ENCODE measurements at places on chromosomes 5 and 9. TPM values are rescaled to one million over a fixed set of nuclear protein-coding genes. Genes with fewer than 3 reads are reported as not detected.

Gene PAEP
- polyA plus RNA-seq = not detected

Gene IL9
- polyA plus RNA-seq = not detected

Gene PRDM12
- not detected for polyA plus RNA-seq

Gene FRMD3
- polyA plus RNA-seq = 15.4 TPM

Gene FOXD4L5
- polyA plus RNA-seq = 1.1 TPM

Gene NUDCD2
- polyA plus RNA-seq = 37.5 TPM

Gene PDLIM4
- polyA plus RNA-seq = 51.7 TPM

Gene SLC45A2
- polyA plus RNA-seq = 0.65 TPM

Gene AJM1
- polyA plus RNA-seq = 2.8 TPM

Gene BARX1
- not detected for polyA plus RNA-seq

Gene PRDM9
- polyA plus RNA-seq = not detected

Gene PCDHB11
- 4.4 TPM for polyA plus RNA-seq

Gene MVB12B
- polyA plus RNA-seq = 21.2 TPM

Gene FOXD4L4
- polyA plus RNA-seq = not detected

Gene SPINK7
- polyA plus RNA-seq = 0.61 TPM

Gene ALDOB
- polyA plus RNA-seq = 0.35 TPM

Gene CDH12
- polyA plus RNA-seq = 0.40 TPM

Gene PCDHB1
- 0.14 TPM for polyA plus RNA-seq

Gene NUDT12
- polyA plus RNA-seq = 15.1 TPM

Gene CEL
- 2.6 TPM for polyA plus RNA-seq

Gene CCDC183
- polyA plus RNA-seq = 3.0 TPM

Gene SPATA31E1
- not detected for polyA plus RNA-seq

Gene PTPRD
- 88.9 TPM for polyA plus RNA-seq

DNA sequence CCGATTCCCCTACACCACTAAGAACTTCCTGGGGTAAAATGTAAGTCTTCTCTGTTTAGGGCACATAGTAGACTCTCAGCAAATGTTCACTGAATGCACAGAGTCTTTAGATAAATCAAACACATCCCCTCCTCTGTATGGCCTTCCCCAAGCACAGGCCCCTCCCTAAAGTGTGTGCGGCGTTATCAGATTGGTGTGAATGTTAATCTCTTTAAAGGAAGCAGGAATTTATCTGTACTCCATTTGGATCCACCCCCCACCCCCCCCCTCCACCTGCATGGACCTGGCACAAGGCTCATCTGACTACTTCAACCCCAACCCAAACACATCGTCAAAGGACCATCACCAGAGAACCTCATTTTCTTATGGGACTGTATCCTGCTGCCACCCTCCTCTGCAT is 6.3 kb downstream of the PCDH1 start:
- no peak for DNase-seq

- DNase-seq = no peak
Measured at GRCh38 chr9:1514250-1514649, 464.1 kb downstream of the DMRT2 start.

- no peak for DNase-seq
Measured at GRCh38 chr5:149544028-149544420, 7.2 kb downstream of the CSNK1A1 start.

DNA sequence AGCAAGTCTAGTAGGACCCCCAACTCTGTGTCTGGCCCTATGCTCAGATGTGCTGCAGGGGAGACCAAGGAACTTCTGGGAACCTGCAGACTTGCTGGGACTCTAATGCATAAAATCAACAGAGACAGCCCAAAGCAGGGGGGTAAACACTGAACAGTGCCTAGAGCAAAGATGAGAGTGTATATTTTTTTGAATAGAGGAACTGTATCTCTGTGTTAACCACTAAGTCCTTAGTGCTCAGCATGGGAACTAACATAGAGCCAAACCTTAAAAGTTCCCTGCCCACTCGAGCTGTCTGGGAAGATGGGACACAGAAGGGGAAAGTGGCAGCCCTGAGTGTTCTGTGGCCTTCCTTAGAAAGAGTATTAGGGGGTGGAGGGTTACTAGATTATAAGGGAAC is 51.9 kb downstream of the C5orf15 start:
- no peak for DNase-seq

DNA sequence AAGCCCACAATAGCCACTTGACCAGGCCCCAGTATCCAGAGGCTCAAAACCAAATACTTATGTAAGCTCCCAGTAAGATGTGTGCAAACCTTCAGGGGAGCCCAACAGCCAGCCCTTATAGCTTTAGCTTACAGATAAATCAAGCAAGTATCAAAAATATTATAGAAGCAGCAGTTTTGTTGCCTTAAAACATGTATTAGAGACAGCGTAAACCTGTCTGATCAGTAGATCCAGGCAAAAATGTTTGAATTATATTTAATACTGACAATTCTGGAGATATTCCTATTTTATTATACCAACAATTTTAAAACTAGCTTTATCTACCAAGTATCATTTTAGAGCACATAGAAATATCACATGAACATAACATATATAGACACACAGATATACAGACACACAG is 365.6 kb upstream of the KLF4 start:
- DNase-seq = no peak

DNA sequence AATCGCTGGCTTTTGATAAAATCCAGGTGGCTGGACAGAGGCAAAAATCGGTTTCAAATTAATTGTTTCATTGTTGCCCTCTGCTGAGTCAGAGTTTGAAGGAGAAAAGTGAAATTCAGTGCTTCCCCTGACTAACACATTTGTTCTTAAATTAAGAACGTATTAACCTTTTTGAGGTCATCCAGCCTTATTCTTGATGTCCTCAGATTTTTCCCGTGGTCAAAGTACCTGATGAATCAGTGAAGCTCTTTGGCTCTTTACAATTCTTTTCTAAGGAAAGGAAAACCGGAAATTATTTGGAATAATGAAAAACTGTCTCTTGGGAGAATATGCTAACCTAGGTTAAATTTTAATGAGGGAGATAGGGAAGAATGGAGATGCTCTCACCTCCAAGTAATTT is 21.6 kb downstream of the OSMR start:
- no peak for DNase-seq

GRCh38 chr5:112320408-112320807 is 98.7 kb downstream of the EPB41L4A start:
- no peak for DNase-seq

DNA sequence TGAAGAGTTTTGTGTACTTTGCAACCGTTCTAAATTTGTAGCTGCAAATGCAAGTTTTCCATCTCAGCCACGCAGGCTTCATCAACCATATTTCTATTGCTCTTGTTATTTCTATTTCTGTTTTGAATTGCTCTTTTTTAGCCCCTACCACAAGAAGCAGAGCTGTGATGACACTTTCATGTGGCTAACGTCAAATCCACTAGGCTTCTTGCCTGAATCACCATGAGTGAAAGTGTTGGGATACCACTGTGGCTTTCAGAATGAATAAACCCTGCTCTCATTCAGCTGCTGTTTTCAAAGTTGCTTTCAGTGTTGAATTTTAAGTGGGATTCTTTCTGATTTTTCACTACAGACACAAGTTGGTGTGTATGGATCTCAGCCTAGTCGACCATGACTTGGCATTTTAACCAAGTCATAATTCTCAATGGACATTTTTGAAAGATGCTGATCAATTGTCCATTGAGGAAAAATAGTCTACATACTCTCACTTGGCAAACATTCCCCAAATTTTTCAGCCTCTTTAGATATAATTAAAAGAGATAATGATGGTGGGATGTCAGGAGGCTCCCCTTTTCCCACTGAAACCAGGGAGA is 41.0 kb upstream of the MTAP start:
- no peak for DNase-seq

DNA sequence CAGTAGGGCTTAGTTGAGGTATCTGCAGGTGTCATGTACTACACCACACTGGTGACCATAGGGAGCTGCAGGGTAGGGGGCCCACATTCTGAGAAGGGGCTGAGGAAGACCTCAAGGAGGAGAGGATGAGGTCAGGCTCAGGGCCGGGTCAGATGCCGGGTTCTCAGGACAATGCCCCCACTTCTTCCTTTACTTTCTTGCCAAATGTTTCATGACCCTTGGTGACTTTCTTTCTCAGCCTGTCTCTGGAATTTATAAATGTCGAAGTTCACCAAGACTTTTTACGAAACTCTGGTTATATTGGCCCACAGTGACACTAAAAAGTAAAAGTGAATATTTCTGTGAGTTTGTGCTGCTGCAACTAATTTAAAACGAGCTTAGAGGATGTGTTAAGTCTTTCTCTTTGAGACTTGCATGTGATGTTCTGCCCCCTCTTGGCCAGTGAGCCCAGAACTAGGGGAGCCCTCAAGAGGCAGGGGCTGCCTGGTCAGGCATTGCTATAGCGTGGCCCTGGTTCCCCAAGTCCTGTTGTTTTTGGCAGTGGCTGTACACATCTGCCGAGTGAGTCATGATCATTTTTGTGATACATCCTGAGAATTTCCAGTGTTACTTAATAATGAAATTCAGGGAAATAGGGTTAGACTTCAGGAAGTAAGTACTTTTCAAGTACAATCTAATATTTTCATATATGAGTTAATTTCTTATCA is 11.2 kb downstream of the ACO1 start:
- peak; percentile 27 for DNase-seq

GRCh38 chr9:81231011-81231410 is 458.3 kb downstream of the TLE1 start:
- DNase-seq = no peak

DNA sequence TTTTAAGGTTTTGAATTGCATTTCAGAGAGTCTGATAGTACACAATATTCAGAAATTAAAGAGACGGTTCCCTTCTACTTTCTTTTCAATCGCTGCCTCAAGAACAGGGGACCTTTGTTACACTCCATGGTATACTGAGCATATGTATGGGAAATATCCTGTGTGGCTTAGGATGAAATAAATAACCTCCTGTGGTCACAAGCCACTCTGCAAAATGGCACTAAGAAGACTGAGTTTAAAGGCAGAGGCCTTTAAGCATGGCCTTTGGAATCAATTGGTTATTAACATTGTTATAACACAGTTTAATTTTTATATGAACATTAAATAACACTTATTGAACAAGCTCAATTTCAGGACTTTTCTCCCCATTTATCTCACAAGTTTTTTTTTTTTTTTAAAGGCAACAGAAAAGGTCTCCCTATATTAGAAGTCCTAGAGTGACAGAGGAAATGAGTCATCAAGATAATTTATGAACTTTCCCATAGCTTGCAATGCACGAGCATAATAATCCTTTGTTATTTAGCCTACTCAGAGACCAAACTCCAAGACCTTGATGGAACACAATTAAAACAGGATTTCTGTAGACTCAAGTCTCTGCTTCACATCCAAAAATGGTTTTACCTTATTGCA is 341.9 kb downstream of the TMEM167A start:
- no peak for DNase-seq

- no peak for DNase-seq
Measured at GRCh38 chr9:75235632-75236031, 147.3 kb downstream of the OSTF1 start.

GRCh38 chr9:116370556-116370955 is 217.0 kb downstream of the PAPPA start:
- no peak for DNase-seq

- DNase-seq = peak; percentile 48
Measured at GRCh38 chr5:169581580-169582227, 1.9 kb upstream of the SPDL1 start.

- no peak for DNase-seq
Measured at GRCh38 chr5:9170026-9170425, 375.8 kb downstream of the SEMA5A start.

- no peak for DNase-seq
Measured at GRCh38 chr5:93186076-93186682, 394.8 kb downstream of the NR2F1-AS1 start.

- DNase-seq = no peak
Measured at GRCh38 chr5:179316982-179317381, 28.3 kb downstream of the ADAMTS2 start.

- no peak for DNase-seq
Measured at GRCh38 chr5:79816014-79816413, 126.4 kb downstream of the CMYA5 start.

- no peak for DNase-seq
Measured at GRCh38 chr9:91908293-91908623, 41.8 kb downstream of the ROR2 start.

- DNase-seq = no peak
Measured at GRCh38 chr5:83321483-83322055, 150.0 kb upstream of the VCAN start.

- DNase-seq = no peak
Measured at GRCh38 chr5:151733358-151734063, 24.9 kb downstream of the ATOX1 start.

DNA sequence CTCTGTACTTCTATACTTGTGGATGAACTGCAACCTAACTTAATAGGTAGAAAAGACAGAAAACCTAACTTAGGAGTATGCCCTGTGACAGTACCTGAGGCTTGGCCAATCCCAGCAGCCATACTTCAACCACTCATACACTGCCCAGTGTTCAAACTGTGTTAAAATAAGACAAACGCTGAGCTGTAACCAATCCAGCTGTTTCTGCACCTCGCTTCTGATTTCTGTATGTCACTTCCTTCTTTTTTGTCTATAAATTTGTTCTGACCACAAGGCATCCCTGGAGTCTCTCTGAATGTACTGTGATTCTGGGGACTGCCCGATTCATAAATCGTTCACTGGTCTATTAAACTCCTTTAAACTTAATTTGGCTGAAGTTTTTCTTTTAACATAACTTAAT is 41.4 kb downstream of the AUH start:
- no peak for DNase-seq

GRCh38 chr9:32350682-32351081 is 33.8 kb upstream of the ACO1 start:
- DNase-seq = peak; percentile 8

GRCh38 chr5:31213705-31214121 is 20.2 kb downstream of the CDH6 start:
- DNase-seq = no peak

GRCh38 chr9:34716711-34717110 is 6.8 kb upstream of the CCL21 start:
- no peak for DNase-seq

GRCh38 chr9:128669786-128670185 is 13.1 kb upstream of the DYNC2I2 start:
- DNase-seq = no peak

- DNase-seq = no peak
Measured at GRCh38 chr5:59557572-59557971, 336.0 kb downstream of the PDE4D start.

DNA sequence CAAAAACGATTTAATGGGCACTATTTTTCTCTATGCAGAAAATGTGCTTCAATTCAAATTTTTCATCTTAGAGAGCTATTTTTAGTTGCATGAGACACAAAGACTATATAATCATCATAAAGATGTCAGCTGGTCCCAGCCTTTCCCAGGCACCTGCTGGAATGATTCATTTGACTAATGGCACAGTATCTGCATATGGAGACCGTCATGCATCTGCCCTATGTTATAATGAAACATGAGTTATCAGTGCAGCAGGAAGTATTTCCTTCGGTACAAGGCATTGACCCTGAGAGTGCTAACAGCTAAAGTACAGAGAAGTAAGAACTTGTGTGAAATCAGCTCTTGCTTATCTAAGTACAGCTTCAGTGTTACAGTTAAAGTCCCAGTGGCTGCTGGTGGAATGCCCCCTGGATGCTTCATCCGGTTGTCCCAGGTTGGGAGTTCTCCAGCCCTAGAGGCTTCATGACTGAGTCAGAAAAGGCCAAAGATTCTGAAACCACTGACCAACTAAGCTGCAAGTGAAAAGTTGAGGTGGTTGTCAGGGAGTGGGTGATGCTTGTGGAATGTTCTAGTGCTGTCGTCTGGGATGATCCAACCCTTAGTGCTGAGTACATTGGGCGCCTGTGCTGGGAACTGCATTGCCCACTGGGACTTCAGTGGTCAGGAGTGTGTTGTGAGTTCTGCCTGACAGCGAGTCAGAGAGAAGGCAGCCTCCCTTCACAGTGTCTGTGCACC is 57.2 kb downstream of the MTRR start:
- no peak for DNase-seq
